ENCODE measurements at places on chromosomes 5 and 9.
A peak's percentile ranks its signal among the peaks of the same experiment; 100 is the strongest.

GRCh38 chr5:112655513-112655912 lies 82.2 kb upstream of the APC start:
- DNase-seq: no peak

- DNase-seq: peak; percentile 38
These were observed 13.4 kb upstream of the CCDC112 start for GRCh38 chr5:115309751-115310370.

- no peak for DNase-seq
These were observed 68.8 kb downstream of the TLR4 start for GRCh38 chr9:117772960-117773359.

DNA sequence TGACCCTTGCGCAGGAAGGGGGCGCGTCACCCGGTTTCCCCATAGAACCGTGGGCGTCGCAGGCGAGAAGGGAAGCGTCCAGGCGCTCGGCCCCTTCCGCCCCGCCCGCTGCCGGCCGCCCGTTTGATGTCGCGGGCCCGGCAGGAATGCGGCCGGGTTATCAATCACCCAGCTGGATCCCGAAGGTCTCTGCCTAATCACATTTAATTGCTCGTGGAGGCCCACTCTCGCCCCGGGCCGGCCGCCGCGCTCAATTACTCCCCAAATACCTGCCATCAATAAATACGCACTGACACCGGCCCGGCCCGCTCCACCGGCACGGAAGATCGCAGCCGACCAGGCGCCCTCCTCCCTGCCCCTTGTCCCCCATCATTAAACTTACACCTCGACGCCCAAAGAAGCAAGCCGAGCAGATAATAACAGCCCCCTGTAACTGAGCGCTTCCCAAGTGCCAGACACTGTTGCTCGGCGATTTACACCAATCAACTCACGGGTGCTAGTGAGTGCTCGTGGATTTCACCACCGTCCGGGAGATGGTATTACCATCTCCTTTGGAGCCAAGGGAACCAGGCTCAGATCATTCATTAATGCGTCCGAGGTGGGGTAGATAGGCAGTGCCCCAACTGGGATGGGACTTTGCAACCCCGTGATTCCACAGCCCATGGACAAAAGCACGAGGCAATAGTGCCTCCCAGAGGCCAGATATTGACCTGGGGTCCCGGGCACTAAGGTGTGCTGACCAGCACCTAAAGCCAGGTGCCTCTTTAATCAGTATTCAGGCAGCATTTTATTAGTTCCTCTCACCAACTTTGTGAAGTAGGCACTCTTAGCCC lies 11.3 kb downstream of the MSX2 start:
- no peak for DNase-seq

DNA sequence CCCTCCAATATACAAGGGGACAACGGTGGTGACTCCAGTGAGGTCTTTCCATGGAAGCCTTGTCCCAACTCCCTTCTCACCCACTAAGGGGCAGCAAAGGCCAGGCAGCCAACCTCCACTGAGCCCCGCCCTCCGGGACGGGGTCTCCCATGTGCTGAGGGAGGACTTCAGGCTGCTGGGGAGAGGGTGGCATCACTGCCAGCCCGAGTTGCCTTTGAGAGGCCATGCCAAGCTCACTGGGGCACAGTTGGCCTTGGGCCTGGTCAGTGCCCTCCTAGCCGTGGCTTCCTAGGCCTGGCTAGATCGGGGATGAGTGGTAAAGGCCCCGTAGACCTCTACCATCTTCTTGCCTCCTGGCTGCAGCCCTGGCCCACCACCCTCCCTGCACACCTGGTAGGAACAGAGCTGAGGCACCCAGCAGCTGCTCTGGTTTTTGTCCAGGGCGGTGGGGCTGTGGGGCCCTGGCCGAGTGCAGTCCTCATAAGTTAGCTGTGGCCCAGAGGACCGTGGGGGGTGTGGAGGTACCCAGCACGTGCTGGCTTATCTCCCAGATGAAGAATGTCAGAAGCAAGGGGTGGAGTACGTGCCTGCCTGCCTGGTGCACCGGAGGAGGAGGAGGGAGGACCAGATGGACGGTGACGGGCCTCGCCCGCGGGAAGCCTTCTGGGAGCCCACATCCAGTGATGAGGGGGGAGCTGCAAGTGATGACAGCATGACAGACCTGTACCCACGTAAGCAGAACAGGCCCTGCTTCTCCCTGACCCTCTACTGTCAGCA lies 3.2 kb downstream of the SURF2 start:
- no peak for DNase-seq

DNA sequence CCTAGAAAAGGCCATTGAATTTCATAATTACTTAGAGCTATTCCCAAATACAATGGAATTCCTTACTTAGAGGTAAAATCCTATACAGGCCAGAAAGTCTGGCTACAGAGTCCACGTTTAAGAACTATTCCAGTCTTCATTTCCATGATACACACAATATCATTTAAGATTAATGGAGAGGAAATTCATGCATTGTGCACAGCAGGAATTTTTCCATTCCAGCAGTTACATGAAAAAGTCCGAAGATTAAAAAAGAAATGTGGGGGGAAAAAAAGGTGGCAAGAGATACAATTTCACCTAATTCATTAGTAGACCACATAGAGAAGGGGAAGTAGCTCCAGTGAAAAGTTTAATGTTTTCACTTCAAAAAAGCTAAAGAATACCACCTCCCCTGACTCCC lies 63.1 kb downstream of the CHD1 start:
- DNase-seq: no peak

DNA sequence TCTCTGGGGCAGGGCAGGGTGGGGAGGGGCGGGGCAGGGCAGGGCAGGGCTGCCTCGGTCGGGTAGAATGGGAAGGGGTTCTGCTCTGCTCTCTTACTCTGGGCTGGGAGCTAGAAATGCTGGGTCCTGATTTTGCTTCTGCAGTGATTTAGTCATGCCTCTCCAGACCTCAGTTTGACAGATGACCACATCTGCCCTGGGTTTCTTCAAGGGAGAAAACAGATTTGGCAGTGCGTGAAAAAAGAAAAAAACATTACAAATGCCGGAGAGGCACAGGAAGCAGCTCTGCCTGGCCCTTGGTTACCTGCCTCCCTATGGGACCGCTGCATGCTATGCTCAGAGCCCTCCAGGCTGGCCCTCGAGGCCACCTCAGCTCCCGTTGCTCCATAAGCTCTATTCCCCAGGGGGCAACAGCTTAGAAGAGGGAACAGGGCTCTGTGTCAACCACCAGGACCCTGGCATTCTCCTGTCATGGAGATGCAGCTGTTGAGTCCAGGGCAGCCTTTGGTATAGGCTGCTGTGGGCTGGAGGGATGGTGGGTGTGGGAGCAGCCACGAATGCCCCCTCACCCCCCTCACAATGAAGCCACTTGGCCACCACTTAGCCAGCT lies 53.2 kb upstream of the UBTD2 start:
- DNase-seq: no peak

DNA sequence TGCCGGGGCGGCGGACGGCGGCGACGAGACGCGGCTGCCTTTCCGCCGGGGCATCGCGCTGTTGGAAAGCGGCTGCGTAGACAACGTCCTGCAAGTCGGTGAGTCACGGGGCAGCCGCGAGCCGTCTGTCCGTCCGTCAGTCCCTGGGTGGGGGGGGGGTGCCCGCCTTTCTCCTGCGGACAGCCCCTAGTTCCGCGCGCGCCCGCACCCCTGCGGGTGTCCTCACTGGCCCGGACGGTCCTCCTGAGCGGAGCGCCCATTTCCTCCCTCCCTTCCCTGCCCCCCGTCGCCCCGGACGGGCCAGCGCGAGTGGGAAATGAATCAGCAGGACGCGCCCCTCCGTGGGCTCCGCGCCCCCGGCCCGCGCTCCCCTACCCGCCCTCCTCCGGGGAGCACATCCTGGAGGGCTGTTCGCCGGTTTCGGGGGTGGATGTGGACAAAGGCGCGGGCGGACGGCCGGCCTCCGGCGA lies 828 bp downstream of the ZSWIM6 start:
- no peak for DNase-seq

GRCh38 chr5:9108162-9108561 lies 437.7 kb downstream of the SEMA5A start:
- DNase-seq: no peak

All from Panc1 (cell line).